Skeletal muscle tissue (tissue), 5 donors: ENCODE measurements at places on chromosomes 3 and 15. TPM values are rescaled to one million over a fixed set of nuclear protein-coding genes. Genes with fewer than 3 reads are reported as not detected.

Gene CISH
- total RNA-seq: 4.7 TPM

Gene HYKK
- total RNA-seq: 3.7 TPM

Gene SERINC4
- under 0.01 TPM for total RNA-seq

Gene GOLGA6A
- total RNA-seq: 1.0 TPM

Gene VGLL3
- 17.7 TPM for total RNA-seq

Gene GUCA1C
- total RNA-seq: not detected

Gene KY
- total RNA-seq: 61.6 TPM

Gene RTP1
- total RNA-seq: not detected

Gene ECE2
- not detected for total RNA-seq

Gene PARP3
- total RNA-seq: 6.3 TPM

Gene CPNE9
- 0.52 TPM for total RNA-seq
